Liver (tissue), 10 donors: ENCODE measurements at places on chromosomes 3 and 15. TPM values are rescaled to one million over a fixed set of nuclear protein-coding genes. Genes with fewer than 3 reads are reported as not detected.

Gene SPTBN5
- 0.12 TPM for polyA plus RNA-seq

DNA sequence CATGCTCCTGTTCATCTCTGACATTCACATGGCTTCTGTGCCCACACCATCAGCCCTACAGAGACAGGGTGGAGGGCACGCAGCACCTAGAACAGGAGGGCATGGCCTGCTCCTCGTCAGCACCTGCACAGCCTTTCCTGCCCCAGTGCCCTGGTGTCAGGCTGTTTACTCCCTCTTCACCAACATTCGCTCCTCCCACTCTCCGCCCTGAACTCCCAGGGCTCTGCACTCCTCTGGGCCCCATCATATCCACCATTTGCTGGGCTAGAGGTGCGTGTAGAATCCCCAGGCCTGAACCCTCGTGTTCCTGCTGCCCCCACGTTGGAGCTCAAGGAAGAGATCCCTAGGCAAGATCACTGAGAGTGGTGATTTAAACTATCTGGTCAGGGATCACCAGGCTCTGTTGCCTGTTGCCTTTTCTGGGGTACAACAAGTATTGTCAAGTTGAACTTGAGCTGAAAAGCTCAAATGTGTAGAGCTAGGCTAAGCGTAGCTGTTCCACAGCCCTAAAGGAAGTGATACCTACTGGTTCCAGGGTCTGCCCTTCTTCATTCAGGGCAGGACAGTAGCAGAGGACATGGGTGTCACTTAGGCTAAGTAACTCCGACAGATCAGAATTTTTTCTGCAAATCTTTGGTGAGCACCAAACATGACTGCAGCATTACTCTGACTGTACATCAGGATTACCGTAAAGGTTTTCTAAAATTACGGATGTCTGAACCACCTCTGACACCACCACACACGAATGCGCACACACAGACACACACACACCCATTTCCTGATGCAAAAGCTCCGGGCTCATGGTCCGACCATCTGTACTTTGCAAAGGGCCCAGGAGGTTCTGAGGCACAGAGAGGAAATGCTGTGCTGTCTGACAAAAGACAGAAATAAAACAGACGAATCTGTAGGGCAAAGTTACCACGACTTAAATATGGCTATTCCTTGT, 43.7 kb upstream of the GNB5 start:
- H3K36me3 ChIP-seq: peaks cover 6% of the 10 kb centered on the region
- H3K27me3 ChIP-seq: no peaks in the 10 kb centered on the region
- no peaks in the 10 kb centered on the region for H3K4me1 ChIP-seq

- H3K36me3 ChIP-seq: no peaks in the 10 kb centered on the region
- no peaks in the 10 kb centered on the region for H3K4me1 ChIP-seq
- no peak for DNase-seq
- H3K4me3 ChIP-seq: no peak overlapping the region
These were observed 177.9 kb downstream of the TLE3 start for GRCh38 chr15:69919816-69920215.

DNA sequence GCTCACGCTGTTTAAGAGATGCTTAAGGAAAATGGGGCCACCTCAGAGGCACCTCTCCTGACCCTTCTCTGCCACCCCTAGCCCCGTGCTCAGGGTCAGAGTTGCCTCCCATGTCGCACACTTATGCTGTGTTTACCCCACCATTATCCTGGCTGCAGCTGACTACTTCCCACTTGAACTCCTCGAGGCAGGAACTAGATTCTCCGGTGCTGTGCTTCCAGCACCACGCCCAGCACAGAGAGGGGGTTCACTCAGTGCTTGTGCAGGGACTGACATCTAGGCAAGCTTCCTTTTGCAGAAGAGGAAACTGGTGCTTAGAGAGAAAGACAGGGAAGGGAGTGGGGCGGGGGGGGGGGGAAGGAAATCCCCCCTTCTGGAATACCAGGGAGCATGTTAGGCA, 340.1 kb downstream of the RORA start:
- H3K27ac ChIP-seq: no peak overlapping the region
- no peaks in the 10 kb centered on the region for H3K4me1 ChIP-seq
- no peaks in the 10 kb centered on the region for H3K36me3 ChIP-seq
- H3K27me3 ChIP-seq: no peaks in the 10 kb centered on the region
- H3K4me3 ChIP-seq: no peak overlapping the region
- no peak for DNase-seq

DNA sequence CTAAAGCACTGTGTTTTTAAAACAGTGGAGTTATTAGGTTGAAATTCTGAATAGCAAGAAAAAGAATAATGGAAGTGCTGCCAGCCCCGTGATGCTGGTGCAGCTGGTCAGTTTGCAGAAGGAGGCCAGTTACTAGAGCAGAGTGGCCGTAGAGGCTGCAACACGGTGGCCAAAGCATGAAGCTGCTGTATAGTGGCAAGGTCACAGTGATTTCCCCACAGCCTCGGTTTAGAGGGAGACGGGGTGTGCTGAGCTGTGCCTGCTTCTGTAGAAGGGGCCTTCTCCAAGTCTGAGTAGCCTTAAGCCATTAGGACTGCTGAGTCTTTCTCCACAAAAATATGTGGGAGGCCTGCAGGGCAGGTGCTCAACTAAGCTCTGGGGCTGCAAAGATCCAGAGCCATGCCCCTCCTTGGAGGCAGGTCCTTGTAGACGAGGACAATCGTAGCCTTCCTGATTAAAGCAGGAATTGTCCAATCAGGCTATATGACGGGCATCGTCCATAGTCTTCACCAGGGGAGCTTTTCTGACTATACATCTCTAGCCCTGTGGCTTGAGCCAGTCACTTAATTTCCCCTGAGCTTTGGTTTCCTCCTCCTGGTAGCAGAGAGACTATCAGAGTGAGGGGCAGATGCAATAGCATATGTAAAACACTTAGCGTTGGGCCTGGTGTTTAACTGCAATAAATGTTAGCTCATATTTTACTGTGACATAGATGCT, 151.6 kb downstream of the PGPEP1L start:
- DNase-seq: no peak
- no peak overlapping the region for H3K27ac ChIP-seq
- no peaks in the 10 kb centered on the region for H3K36me3 ChIP-seq
- H3K4me1 ChIP-seq: peaks cover 5% of the 10 kb centered on the region

- no peaks in the 10 kb centered on the region for H3K4me1 ChIP-seq
- no peaks in the 10 kb centered on the region for H3K27me3 ChIP-seq
- H3K4me3 ChIP-seq: no peak overlapping the region
- H3K36me3 ChIP-seq: no peaks in the 10 kb centered on the region
- no peak for DNase-seq
- H3K27ac ChIP-seq: no peak overlapping the region
These were observed 97.1 kb downstream of the STRIT1 start for GRCh38 chr3:155196131-155197021.

- no peaks in the 10 kb centered on the region for H3K36me3 ChIP-seq
- H3K27me3 ChIP-seq: no peaks in the 10 kb centered on the region
- H3K27ac ChIP-seq: no peak overlapping the region
- no peaks in the 10 kb centered on the region for H3K4me1 ChIP-seq
These were observed 508.2 kb upstream of the SUCLG2 start for GRCh38 chr3:68162644-68163043.

GRCh38 chr3:116188231-116188785, 257.0 kb downstream of the LSAMP start:
- no peaks in the 10 kb centered on the region for H3K4me1 ChIP-seq
- H3K27me3 ChIP-seq: no peaks in the 10 kb centered on the region
- H3K4me3 ChIP-seq: no peak overlapping the region
- H3K36me3 ChIP-seq: no peaks in the 10 kb centered on the region
- no peak overlapping the region for H3K27ac ChIP-seq
- DNase-seq: no peak

- no peak overlapping the region for H3K4me3 ChIP-seq
- H3K36me3 ChIP-seq: no peaks in the 10 kb centered on the region
- H3K27me3 ChIP-seq: no peaks in the 10 kb centered on the region
- no peak overlapping the region for H3K27ac ChIP-seq
- no peak for DNase-seq
These were observed 885.1 kb downstream of the ZPLD1 start for GRCh38 chr3:103319912-103320311.

DNA sequence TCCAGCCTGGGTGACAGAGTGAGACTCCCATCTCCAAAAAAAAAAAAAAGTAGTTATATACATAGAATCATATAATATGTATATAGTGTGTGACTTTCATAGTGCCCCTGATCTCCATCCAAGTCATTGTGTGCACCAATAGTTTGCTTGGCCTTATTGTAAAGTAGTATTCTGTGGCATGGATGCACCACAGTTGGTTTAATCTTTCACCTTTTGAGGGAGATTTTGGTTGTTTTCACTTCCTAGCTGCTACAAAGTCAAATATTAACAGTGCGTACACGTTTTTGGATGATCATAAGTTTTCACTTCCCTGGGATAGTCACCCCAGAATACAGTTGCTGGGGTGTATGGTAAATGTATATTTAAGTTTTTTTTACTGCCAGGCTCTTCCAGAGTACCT, 162.8 kb downstream of the PTPRG start:
- H3K27ac ChIP-seq: no peak overlapping the region
- peaks cover 2% of the 10 kb centered on the region for H3K4me1 ChIP-seq
- H3K27me3 ChIP-seq: no peaks in the 10 kb centered on the region
- H3K36me3 ChIP-seq: no peaks in the 10 kb centered on the region
- H3K4me3 ChIP-seq: no peak overlapping the region
- no peak for DNase-seq

DNA sequence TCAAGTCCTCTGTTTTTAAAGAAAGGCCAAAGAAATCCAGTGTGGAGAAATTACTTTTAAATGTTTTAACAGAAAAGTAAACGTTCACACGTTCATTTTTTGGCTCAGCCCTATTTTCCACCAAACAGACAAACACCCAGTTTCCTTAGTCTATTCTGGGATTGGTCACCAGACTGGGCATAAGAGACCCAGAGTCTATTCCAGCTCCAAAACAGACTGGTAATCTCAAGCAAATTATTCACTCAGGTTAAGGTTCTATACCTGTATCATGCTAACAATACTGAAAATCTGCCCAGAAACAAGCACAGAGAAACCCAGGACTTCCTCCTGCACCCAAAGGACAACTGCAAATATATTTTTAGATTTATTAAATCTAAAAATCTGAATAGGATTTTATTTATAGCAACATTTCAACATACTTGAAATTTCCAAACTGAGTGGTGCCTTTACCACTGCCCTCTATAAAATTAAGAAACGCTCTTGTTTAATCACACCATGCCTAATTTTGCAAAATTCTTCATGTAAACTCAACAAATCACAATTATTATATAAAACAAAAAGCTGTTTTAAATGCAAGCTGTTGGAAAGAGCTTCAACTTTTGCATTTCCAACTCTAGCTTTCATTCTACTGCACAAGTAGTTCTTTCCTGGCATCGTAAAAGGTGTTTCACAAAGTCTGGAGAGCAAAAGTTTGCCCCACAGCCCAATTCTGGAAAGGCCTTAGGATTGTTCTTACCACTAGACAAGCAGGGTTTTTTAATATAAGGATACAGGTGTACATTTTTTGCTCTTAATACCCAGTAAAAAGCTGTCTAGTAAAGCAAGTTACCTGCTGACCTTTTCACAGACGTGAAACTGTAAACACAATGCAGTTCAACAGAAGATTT, 18.7 kb downstream of the ZNF148 start:
- H3K27me3 ChIP-seq: no peaks in the 10 kb centered on the region
- DNase-seq: no peak
- peak overlapping the region; percentile 6 for H3K27ac ChIP-seq
- H3K4me1 ChIP-seq: peaks cover 19% of the 10 kb centered on the region
- no peak overlapping the region for H3K4me3 ChIP-seq
